ENCODE measurements at places on chromosomes 6 and 20. TPM values are rescaled to one million over a fixed set of nuclear protein-coding genes. Genes with fewer than 3 reads are reported as not detected.

Gene GINS1
- 0.80 TPM for polyA plus RNA-seq

Gene HLA-DPA1
- polyA plus RNA-seq: 51.6 TPM

Gene DEF6
- polyA plus RNA-seq: 7.8 TPM

Gene TMEM200A
- polyA plus RNA-seq: 9.5 TPM

Gene WFDC12
- polyA plus RNA-seq: not detected

Gene RSPH9
- 0.60 TPM for polyA plus RNA-seq

Data from urinary bladder (tissue), 4 donors.